ENCODE measurements at places on chromosomes 16 and 17.
A peak's percentile ranks its signal among the peaks of the same experiment; 100 is the strongest.

GRCh38 chr16:68247400-68247799 lies 2.2 kb downstream of the PLA2G15 start:
- no peak for DNase-seq
- H3K4me1 ChIP-seq = peaks cover 31% of the 10 kb centered on the region
- no peak overlapping the region for H3K4me3 ChIP-seq
- no peaks in the 10 kb centered on the region for H3K27me3 ChIP-seq
- peaks cover 9% of the 10 kb centered on the region for H3K36me3 ChIP-seq

DNA sequence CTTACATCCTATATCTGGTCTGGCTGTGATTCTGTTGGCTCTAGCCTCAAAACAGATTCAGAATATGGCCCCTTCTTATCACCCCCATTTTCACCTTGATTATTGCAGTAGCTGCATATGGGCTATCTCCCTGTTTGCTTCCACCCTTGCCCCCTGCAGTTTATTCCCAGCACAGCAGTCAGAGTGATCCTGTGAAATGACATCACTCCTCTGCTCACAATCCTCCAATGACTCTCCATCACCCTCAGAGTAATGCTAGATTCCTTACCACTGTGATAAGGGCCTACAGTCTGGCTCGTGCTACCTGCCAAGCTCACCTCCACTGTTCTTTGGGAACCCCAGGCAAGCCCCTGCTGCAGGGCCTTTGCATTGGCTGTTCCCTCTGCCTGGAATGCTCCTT lies 92.5 kb downstream of the ASIC2 start:
- no peak overlapping the region for H3K4me3 ChIP-seq
- peaks cover 4% of the 10 kb centered on the region for H3K27me3 ChIP-seq
- H3K27ac ChIP-seq = no peak overlapping the region
- no peaks in the 10 kb centered on the region for H3K4me1 ChIP-seq

DNA sequence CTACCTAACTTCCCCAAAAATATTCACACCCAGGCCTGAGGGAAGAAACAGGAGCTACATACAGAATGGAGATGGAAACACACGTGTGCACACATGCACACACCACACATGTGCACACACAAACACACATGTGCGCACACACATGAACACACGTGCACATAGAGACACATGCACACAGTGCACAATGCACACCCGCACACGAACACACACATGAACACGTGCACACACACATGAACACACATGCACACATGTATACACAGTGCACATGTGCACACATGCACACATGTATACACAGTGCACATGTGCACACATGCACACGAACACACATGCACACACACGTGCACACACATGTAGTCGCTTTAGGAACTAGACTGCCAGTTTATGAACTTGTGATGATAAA lies 18.8 kb downstream of the CA5A start:
- no peaks in the 10 kb centered on the region for H3K36me3 ChIP-seq
- H3K27me3 ChIP-seq = peaks cover 22% of the 10 kb centered on the region

DNA sequence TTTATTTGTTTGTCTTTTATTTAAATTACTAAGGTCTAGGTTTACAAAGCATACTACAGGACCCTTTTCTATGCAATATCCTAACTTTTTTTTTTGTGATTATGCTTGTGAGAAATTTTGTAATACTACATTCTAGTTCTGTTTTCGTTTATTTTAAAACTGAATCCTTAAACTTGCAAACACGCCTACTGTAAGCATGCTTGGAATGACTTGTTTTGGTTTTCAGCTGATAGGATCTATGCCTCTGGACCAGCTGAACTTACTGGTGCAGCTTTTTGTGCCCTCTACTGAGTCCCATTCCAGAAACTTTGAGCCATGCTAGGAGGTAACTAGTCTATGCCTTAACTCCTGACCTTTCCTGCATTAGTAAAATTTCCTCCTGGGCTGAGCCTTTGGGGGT lies 6.0 kb downstream of the PDP2 start:
- H3K4me1 ChIP-seq = peaks cover 5% of the 10 kb centered on the region
- DNase-seq = no peak
- H3K27ac ChIP-seq = no peak overlapping the region
- no peaks in the 10 kb centered on the region for H3K27me3 ChIP-seq
- peaks cover 13% of the 10 kb centered on the region for H3K36me3 ChIP-seq

- H3K4me3 ChIP-seq = peak overlapping the region; percentile 92
- peaks cover 14% of the 10 kb centered on the region for H3K36me3 ChIP-seq
- H3K27me3 ChIP-seq = peaks cover 2% of the 10 kb centered on the region
- DNase-seq = no peak
Measured at GRCh38 chr17:32445074-32445415, 735 bp downstream of the PSMD11 start.

DNA sequence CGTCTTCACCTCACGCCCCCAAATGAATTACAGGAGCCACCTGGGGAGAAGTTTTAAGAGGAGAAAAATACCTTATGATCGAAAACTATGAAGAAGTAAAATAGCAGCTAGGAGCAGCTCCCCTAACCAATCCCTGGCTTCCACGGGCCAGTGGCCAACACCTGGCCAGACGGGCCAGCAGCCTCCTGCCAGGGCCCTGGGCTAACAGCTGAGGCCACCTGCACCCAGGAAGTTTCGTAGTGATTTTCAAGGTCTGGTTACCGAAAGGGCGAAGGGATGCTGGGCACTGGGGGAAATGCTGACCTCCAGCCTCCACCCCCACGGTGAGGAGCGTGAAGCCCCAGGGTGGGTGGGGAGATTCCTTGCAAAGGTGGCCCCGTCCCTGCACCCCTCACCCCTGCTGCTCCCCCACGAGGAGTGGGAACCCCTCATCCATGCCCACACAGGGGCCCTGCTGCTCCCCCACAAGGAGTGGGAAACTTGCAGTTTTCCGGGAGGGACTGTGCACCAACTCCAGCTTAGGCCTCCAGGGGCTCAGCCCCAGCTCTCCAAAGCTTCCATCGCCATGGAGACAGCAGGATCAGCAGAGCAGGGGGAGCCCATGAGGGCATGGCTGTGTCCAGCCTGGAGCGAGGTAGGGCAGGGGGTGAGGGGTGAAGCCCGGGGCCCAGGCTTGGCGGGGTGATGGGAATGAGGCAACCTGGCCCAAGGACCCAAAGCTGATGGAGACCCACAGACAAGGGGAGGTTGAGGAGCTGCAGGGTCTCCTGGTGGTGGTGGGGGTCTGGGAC lies 31.9 kb upstream of the ACSF3 start:
- no peak overlapping the region for H3K27ac ChIP-seq
- no peaks in the 10 kb centered on the region for H3K4me1 ChIP-seq
- peaks cover 34% of the 10 kb centered on the region for H3K27me3 ChIP-seq
- DNase-seq = no peak

DNA sequence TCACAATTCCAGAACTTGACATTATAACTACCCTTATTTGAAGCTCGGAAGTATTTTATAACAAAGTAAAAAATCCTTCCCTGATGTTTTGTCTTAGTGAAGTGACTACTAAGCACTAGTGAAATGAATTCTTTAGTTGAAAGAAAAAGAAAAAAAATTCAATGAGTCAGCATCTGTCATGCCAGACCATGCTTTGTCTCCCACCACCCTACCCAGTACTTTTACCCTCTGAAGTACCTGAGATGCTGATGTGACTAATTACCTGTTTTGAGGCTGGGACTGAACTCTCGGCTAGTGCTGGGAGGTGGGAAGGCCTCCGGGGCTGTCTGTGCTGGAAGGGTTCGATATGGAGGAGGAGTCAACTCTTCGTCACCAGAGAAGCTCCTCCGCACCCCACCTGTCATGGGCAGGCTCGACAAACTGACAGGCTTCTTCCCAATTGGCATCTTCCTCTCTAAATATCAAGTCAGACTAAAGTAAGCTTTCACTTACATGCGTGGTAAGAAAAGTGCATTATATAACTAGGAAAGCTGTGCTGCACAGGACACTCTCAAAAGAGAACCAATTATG lies 19.6 kb downstream of the NME2 start:
- peaks cover 10% of the 10 kb centered on the region for H3K4me1 ChIP-seq
- H3K27ac ChIP-seq = no peak overlapping the region
- H3K4me3 ChIP-seq = no peak overlapping the region
- H3K36me3 ChIP-seq = peaks cover 17% of the 10 kb centered on the region
- no peak for DNase-seq

DNA sequence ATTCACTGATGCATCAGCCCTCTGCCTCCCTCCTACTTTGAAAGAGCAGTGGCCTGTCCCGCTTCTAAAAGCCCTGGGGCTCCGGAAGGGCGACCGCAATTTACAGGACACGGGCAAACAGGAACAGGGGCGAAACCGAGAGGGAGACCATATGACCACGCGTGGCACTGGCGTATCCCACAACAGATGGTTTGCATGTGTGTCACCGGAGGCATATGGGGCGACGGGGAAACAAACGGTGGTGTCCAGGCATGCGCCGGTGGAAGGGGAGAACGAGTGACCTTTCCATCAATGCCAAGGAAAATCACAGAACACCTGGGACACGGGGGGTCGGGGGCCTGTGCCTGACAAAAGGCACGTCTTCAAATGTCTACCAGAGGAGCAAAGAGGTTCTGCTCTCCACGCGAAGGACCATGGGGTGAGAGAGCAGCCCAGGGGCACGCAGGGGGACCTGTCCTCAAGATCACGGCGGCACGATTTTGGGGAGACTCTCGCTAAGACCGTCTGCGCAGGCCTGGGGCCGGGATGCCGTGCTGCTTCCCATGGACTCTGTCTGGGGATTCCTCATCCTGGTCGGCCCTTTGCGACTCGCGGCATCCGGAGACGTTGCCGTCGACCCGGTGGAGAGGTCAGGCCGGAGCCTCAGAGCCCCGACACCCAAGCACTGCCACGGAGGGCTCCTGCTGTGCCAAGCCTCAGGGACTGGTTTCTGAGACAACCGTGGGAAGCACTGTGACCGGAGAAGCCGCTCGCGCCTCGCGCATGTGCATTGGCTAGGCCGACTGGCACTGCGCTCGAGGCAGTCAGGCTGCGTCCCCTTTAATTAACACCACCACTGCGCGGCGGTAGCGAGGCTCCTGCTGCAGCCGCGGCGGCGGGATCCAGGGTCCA lies 12.8 kb upstream of the KCNJ18 start:
- peaks cover 5% of the 10 kb centered on the region for H3K36me3 ChIP-seq
- H3K4me3 ChIP-seq = no peak overlapping the region
- H3K27me3 ChIP-seq = no peaks in the 10 kb centered on the region
- H3K4me1 ChIP-seq = no peaks in the 10 kb centered on the region
- DNase-seq = no peak

- H3K27me3 ChIP-seq = no peaks in the 10 kb centered on the region
- H3K4me3 ChIP-seq = peak overlapping the region; percentile 88
- H3K36me3 ChIP-seq = peaks cover 15% of the 10 kb centered on the region
Measured at GRCh38 chr16:69424935-69425784, 741 bp downstream of the CYB5B start.

GRCh38 chr16:4937782-4938682 lies 1.1 kb upstream of the PPL start:
- no peak overlapping the region for H3K27ac ChIP-seq
- no peaks in the 10 kb centered on the region for H3K36me3 ChIP-seq
- H3K4me1 ChIP-seq = peaks cover 18% of the 10 kb centered on the region
- peaks cover 16% of the 10 kb centered on the region for H3K27me3 ChIP-seq
- no peak for DNase-seq
- H3K4me3 ChIP-seq = peak overlapping the region; percentile 33

GRCh38 chr17:83203073-83203471 lies 123.7 kb downstream of the METRNL start:
- H3K27me3 ChIP-seq = no peaks in the 10 kb centered on the region
- no peaks in the 10 kb centered on the region for H3K36me3 ChIP-seq
- no peak for DNase-seq
- peak overlapping the region; percentile 89 for H3K27ac ChIP-seq
- no peak overlapping the region for H3K4me3 ChIP-seq
- H3K4me1 ChIP-seq = peaks cover 49% of the 10 kb centered on the region

DNA sequence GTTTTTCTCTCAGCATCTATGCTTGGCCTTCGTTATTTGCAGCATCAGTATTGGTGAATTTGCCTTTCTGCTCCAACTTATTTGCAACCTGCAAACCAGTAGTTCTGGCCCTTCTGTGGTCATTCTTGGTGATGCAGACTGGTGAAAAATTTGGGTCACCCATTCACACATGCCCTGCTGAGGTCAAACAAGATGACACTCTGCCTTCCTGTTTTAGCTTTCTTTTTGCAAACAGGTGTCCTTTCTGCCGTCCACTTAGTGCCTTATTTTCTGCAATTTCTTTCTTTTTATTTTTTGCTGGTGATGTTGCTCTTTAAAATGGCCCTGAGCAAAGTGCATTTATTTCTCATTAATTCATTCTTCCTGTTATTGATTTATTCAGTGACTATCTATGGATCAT lies 31.3 kb downstream of the PLCG2 start:
- H3K27ac ChIP-seq = no peak overlapping the region
- peaks cover 34% of the 10 kb centered on the region for H3K27me3 ChIP-seq
- H3K4me3 ChIP-seq = no peak overlapping the region
- DNase-seq = no peak
- no peaks in the 10 kb centered on the region for H3K4me1 ChIP-seq

- peak overlapping the region; percentile 30 for H3K27ac ChIP-seq
- no peak for DNase-seq
- peaks cover 63% of the 10 kb centered on the region for H3K4me1 ChIP-seq
- no peak overlapping the region for H3K4me3 ChIP-seq
Measured at GRCh38 chr16:70651524-70651923, 5.2 kb downstream of the IL34 start.

Data from chondrocyte (in vitro differentiated cells).